ENCODE measurements at places on chromosomes 1 and 21.

- no peak for DNase-seq
Measured at GRCh38 chr1:153526132-153526543, 9.7 kb downstream of the S100A6 start.

DNA sequence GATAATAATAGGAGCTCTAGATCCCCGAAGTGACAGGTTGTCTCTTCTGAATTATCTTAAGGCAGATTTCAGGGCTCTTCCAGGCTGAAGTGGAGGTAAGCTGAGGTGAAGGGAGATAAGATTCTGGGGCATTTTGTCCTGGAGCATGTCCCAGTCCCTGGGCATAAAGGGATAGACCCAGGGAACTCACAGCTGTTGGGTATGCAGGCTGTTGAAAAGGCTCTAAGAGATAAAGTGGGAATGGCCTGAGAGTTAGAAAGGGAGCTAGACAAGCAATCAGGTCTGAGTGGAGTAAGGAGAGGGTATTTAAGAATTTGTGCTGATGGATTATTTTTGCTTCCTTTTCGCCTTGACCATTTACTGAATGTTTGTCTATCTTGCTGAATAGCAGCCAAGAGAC, 123.7 kb downstream of the NOS1AP start:
- no peak for DNase-seq

DNA sequence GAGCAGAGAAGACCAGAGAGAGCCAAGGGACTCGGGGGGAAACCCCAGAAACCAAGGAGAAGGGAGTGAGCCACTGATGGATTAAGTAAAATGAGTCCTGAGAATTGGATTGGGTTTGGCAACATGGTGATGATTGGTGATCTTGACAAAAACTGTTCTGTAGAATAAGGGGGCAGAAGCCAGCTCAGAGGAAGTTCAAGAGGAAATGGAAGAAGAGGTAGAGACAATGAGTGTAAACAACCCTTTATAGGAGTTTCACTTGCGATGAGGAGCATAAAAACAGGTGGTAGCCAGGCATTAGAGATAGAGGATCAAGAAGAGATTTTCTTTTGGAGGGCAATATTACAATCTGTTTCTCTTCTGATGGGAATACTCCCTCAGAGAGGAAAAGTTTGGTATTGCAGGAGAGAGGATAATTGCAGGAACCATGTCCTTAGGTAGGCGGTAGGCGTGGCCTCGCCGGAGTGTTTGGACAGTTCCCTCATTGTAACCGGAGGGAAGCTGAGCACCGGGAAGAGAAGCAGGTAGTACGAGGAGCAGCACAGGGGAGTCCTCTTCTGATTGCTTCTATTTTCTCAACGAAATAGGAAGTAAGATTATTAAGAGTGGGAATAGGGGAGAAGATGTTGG, 68.4 kb upstream of the TENT5C start:
- DNase-seq: no peak

- DNase-seq: no peak
Measured at GRCh38 chr1:153277852-153278251, 18.4 kb downstream of the LORICRIN start.

DNA sequence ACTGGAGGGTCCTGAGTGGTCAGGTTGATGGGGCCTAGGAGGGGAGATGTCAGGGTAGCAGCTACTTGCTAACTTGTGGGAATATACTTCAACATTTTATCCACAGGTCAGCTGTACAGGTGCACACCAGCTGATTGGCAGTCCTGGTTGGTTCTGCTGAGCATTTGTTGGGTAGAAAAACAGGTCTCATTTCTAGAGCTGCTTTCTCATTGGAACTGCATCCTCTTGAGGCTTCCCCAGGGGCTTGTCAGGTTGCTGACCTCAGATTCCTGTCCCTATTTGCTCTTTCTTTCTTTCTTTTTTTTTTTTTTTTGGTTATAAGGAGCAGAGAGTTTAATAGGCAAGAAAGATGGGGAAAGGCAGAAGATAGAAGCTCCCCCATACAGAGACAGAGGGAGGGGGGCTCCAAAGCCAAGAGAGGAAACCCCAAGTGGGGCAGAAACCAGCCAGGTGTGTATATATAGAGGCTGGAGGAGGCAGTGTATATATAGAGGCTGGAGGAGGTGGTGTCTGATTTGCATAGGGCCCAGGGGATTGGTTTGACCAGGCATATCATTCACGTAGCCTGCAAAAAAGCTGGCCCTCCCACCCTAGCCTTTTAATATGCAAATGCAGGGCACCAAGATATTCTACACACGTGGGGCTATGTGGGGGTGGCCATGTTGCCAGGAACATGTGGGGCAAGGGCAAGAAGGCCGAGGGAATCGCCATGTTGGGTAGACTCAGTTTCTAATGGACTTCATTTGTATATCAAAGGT, 57.3 kb upstream of the STUM start:
- DNase-seq: no peak

DNA sequence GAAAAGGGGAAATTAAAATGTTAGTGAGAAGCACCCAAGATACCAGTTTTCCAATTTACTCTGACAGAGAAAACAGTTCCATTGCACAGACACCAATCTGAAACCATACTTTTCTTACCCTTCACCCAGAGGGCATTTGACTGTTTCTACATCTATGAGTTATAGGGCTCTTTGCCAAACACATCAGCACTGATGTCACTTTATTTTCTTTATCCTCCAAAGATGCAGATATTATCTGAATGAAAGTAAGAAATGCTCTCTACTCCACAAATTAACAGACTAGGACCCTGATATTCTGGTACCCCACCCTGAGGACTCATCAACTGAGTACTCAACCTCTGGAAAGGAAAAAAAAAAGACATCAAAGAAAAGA, 24.2 kb upstream of the PEX19 start:
- no peak for DNase-seq

- DNase-seq: no peak
Measured at GRCh38 chr1:36008546-36009197, 75.2 kb upstream of the TEKT2 start.

DNA sequence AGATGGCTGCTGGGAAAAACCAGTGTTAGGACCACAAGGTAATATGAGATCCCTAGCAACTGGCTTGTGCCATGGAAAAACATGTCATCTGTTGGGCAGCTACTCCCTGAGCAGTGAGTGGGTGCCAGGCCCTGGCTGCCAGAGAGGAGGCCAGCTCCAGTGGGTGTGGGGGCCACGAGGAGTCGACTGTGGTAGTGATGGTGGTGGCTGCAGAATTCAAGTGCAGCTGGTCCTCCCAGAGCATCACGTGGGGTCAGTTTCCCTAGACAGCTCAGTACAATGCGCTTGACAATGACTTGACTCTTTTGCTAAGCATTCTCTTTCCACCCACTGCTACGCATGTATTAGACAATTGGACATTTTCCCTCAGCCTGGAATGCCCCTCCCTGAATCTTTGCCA, 14.5 kb upstream of the CDC42 start:
- no peak for DNase-seq

- no peak for DNase-seq
Measured at GRCh38 chr1:236497908-236498307, 25.9 kb upstream of the LGALS8 start.

DNA sequence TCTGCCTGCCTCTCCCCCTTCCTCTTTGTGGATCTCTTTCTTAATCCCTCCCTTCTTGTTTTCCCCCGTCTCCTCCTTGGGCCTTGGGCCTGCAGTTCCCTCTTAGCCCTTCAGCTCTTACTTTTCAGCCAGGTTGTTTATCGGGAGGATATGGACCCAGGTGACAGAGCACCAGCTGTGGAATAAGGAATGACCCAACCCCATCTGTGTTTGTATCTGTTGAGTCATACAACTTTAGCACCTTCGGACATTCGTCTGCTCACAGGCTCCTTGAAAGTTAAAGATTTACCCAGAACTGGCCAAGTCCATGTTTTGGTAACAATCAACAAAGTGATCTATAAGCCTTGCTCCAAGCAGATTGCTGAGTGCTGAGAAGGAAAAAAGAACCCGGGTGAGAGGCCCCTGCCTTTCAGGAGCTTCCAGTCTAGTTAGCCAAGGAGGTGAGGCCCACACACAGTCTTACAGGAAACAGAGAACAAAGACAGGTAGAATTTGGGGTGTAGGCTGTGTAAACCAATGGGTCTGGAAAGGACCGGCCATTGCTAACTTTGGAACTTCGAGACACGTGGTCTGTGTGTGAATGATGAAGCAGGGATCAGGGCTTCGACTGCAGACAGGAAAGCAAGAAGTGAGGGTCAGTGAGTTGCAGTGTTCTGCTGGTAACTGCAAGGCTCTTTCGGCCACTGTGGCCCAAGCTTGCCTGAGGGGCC, 66.7 kb upstream of the F3 start:
- no peak for DNase-seq

- DNase-seq: no peak
Measured at GRCh38 chr1:97936976-97937375, 16.1 kb upstream of the DPYD start.

DNA sequence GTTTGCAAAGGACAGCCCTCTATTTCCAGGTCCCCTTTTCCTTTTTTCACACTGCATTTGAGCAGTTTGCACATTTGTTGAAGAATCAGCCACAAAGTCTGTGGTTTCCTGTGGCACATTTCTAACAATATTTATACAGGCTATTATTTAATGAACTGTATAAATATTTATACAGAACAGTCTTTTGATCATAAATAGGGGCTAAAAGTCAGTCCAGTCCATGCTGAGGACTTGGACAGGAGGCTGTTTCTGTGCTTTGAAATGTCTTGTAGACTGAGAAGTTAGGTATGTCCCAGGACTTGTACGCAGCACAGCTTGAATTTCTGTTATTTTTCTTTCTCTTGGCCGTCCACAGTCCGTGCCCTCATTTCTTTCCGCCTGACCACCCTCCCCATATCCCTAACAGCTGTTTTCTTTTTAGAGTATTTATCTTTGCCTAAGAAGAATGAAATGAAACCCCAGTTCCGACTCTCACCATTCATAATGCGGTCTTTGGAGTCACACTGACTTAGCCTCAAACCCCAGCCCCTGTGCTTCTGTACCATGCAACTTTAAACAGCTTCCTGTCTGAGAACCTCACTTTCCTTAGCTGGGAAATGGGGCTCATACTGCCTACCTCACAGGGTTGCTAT, 19.7 kb downstream of the FGGY start:
- DNase-seq: no peak

DNA sequence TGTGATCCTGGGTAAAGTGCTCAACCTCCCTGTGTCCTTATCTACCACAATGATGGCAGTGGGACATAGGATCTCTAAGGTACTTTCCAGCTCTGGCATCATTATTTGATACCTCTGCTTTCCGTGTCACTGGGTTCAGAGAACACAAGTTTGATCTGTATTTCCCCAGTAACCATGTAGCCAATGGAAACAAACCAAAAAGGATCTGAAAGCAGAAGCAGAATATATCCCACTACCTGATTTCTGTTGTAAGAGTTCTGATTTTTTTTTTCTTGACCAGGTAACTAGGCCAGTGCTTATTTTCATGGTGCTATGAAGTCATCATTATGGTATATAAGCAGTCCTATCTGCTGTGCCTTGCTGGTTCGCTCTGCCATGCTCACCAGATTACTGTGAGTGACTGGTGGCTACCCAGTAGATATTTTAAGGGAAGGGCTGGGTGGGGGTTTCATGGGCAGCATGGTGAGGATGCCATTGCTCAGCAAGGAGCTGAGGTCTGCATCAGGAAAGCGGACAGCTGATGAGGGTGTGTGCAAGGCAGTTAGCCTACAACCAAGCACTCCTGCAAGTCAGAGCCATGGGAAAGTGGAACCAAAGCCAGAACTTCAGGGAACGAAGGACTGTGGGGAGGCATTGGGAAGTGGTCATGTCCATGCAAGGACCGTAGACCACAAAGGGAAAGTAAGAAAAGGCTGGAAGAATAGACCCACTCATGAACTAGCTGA, 104.9 kb upstream of the EDEM3 start:
- no peak for DNase-seq

- DNase-seq: no peak
Measured at GRCh38 chr1:206885341-206886060, 11.7 kb upstream of the IL24 start.

DNA sequence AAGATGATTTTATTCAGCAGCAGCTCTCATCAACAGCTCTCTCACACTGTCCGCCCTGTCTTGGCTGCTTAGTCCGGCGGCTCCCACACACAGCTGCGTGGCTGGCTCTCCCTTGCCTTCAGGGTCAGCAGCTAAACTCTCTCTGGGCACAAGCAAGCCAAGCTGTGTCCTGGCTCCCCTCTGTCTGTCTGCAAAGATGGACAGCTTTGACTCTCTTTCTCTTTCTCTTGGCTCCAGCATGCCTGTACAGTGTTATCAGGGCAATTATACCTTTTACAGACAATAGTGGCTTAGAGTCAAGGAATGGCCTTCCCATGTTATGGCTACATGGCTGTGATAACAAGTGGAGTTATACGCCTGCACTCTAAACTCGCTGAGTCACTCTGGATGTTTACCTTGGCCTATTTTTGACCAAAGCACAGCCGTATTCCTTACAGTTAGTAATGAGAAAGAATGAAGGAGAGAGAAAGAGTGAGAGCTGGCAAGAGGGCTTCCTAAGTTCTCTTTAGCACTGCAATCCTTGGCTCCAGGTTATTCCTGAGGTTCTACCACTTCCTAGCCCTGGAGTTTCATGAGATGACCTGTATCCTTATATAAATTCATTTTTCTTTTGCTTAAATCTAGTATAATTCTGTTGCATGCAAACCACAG, 59.9 kb upstream of the ZSWIM5 start:
- DNase-seq: no peak

DNA sequence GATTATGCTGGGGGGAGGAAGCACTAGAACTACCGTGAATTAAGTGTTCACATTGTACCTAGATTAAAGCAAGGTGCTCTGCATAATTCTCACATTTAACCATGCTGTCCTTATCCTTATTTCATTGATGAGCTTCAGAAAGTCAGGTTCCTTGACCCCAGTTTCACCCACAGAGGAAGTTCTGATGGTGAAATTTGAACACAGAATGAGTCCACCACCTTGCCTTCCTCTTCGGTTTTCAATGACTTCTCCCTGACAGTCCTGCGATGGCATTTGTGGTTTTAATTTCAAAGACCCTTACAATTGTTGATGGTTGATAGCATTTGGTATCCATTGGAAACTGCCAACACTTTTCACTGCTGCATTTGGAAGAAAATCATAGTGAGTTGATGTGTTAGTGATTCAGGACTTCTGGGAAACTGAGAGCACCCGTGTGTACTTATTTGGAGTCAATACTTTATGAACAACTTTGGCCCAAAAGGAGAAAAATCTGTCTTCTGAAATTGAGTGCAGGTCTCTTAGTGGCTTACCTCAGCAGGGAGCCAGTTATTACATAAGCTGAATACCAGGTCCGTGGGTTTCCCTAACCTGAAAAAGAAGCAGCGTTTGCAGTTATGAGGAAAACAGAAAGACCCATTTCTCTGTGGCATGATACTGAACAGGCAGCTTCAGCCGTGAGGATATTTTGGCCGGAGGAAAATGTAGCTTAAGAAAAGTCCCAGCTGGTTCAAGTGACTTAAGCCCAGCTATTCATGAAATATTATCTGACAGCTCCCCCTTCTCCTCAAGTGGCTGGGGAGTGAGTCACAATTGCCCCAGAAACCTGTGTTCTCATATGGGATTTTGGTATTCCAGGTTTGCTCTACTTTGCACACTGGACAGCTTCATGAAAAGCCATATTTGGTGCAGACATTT, 47.5 kb downstream of the ROR1 start:
- DNase-seq: no peak
